A172 (cell line): ENCODE measurements at places on chromosomes 5 and 9. TPM values are rescaled to one million over a fixed set of nuclear protein-coding genes. Genes with fewer than 3 reads are reported as not detected.

DNA sequence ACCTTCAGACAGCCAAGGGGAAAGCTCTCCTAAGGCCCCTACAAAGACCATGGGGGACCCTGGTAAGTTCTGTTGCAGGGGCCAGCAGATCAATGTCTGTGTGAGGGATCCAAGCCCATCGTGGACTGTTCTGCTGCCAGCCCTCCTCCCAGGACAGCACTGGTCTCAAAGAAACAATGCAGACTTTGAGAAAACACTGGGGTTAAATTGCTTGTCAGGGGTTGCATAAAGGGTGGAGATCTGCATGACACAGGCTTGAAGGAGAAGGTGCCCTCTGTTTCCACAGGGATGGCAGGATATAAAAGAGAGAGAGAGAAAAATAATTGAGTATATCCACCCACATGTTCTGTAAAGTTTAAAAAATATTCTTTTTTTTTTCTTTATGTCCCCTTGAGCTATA lies 157.6 kb upstream of the TBC1D2 start:
- DNase-seq, result no peak

DNA sequence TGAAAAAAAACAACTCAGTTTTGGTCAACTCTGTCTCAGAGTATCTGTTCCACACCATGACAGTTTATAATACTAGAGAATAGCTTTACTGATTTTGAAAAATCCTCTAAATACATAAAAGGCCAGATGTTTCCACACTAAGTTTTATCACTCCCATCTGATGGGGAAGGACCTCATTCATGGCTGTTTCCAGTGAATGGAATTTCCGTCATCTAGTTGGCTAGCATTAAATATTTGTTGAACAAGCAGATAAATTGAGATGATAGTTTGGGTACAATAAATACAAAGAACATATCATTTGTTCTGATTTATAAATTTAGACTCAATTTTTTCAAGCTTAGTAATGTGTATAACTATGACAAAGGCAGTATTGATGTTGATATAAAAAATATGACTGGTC lies 408.5 kb downstream of the PTPRD start:
- no peak for DNase-seq

- peak; percentile 68 for DNase-seq
Observed at GRCh38 chr9:77218612-77219011, 41.3 kb downstream of the VPS13A start.

DNA sequence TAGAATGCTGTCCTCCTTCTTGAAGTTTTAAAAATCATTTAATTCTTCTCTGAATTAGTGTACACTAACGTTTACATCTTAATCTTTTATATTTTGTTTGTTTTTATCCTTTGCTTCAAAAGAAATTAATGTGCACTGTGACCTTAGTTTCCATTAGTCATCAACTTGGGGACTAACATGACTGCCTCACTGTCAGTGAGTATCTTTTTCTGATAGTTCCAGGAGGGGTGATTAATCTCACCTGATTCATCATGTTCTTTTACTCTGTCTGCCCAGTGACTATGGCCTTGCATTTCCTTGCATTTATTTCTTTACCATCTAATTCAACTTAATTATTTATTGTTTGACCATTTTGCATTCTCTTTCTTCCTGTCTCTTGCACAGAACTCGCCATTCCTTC lies 33.4 kb upstream of the NR3C1 start:
- DNase-seq, result peak; percentile 17

DNA sequence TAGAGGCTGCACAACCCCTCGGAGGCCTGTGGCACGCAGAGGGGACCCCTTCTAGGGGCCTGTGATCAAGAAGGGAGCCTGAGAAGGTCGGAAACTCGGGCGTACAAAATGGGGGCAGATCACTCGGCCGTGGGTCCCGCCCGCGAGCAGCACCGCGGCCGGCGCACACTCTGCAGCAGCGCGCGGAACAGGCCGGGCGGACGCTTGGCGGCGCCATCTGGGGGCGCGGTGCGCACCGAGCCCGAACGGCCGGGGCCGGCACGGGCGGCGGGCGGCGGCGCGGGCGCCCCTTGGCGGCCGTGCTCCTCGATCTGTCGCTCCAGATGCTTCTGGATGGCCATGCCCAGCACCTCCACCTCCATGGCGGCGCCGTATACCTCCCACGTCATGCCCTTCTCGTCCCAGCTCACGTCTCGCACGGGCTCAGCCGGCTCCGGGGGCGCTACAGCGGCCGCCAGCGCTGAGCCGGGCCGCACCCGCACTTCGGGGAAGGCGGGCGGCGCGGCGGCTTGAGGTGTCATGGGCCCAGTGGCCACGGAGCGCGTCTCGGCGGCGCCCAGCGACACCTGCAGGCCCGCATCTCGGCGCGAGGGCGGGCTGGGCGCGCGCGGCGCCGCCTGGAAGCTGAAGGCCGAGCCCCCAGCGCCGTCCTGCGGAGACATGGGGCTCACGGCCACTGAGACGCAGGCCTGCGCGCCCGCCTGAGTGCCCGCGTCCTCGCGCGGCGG lies 13.1 kb downstream of the GPRIN1 start:
- DNase-seq, result no peak

Gene SLC6A3
- not detected in 2 replicates for total RNA-seq

DNA sequence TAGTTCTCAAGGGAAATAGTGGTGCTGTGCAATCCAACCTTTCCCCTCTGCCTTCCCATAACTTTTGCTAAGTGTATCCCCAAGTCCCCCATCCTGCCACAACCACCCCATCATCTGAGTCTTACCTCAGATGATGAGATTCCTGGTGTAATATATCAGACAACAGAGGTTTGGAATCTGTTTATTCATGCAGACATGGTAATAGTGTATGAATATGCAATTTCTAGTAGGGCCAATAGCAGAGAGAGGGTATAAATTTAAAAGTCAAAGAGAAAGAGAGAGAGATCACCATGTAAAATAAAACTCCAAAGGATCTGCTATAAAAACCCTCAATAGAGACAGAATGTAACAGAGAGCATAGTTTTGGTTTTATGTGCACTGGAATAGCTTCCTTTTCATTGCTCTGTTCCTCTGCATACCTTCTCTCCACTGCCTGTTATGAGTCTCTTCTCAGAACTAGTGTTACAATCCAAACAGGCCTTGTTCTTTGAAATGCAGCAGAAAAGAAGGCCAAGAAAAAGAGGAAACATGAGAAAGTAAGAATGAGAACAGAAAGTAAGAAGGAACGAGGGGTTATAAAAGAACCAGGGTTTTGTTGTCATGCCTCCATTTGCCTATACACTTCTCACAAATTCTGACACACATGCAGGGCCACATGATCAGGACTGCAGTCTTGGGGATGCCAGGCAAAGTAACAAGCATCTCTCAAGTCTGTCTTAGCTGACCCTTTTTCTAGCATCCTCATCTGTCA lies 278.0 kb downstream of the CETN3 start:
- no peak for DNase-seq

Gene SEMA5A
- 9.3 and 12.0 TPM in 2 replicates for total RNA-seq

Gene C5orf34
- 13.0 and 18.8 TPM in 2 replicates for total RNA-seq

Gene PRR16
- total RNA-seq, result 1.9 and 4.0 TPM in 2 replicates

Gene GABRA1
- 1.4 TPM in 1 of 2 replicates, not detected in the other for total RNA-seq

DNA sequence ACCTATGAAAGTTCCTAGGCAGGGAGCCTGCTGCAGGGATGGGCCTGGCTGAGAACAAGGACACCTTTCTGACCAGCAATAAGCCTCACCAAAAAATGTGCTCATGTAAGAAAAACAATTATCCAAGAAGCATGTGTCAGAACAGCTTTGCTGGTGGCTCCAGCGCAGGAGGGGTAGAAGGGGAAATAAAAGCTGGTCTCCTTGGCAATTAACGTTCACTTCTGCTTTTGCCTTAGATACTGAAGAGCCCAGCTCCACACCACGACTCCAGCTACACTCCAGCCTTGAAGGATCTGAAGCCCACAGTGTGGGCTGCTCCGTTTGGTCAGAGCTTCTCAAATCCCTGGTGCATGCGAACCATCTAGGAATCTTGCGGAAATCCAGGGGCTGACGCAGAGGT lies 107.6 kb upstream of the PHYKPL start:
- DNase-seq, result no peak

DNA sequence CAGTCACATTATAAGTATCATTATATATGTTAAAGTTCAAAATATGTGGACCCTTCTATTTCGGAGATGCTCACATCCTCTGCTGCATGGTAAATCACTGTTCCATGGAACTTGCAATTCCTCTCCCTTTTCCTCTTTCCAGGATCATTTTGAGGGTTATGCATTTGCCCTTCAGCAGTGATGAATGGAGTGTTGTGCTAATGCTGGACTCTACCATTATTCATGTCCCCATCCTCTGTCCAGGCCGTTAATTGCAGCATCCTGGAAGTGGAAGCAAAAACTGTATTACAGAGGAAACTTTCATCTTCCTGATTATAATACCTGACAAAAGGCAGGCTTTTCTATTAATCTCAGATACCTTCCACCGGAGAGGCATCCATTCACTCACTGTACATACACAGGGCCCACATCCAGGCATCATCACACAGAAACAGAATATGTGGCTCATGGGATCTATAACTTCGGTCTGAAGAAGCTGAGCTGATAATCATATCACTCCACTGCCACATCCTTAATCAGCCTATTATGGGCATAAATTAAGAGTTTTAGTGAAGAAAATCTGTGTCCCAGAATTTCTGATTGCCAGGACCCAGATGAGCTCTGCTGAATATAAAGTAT lies 65.0 kb upstream of the ACO1 start:
- no peak for DNase-seq

Gene CD72
- total RNA-seq, result 0.12 and 0.48 TPM in 2 replicates

DNA sequence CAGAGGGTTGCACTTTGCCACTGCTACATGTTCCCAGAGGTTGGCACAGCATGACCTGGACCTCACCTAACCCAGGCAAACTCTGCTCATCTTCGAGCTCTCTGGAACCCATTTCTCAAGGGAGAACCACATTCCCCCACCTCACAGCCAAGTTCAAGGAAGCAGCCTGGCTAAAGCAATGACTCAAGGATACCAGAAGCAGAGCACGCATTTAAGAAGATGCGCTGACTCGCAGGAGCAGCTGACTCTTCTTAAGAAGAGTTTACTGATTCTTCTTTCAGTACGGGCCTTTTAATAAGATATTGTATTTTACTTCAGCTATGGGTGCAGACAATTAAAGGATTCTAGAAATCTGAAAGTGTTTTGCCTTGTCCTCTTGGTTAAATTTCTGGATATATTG lies 4.1 kb upstream of the SEMA5A start:
- DNase-seq, result no peak

- DNase-seq, result peak; percentile 17
Observed at GRCh38 chr5:139561655-139562451, 714 bp downstream of the UBE2D2 start.

Gene CTSL
- 318 and 350 TPM in 2 replicates for total RNA-seq

- no peak for DNase-seq
Observed at GRCh38 chr9:27335075-27335474, 38.1 kb upstream of the EQTN start.

DNA sequence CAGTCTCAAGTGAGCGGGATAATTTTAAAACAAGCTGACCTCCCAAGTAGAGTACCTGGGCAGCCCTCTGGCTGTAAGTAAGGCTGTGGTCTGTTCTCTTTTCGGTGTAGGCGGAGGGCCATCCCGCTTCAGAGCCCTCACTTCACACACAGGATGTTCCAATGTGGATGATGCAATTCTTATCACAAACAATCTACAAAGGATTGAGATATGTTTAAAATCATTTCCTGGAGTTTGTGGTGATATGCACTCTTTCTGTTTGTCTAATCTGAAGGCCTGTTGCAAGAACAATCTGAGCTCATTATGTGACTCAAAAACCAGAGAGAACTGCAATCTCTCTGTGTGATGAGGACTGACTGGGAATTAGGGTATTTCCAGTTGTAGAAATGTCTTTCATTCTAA lies 42.5 kb downstream of the ITGA2 start:
- peak; percentile 92 for DNase-seq

Gene SLC28A3
- total RNA-seq, result 0.55 and 1.0 TPM in 2 replicates

Gene C8G
- total RNA-seq, result not detected in 2 replicates

Gene FLT4
- 9.8 and 11.5 TPM in 2 replicates for total RNA-seq

Gene DMRT3
- total RNA-seq, result 0.24 TPM in 2 replicates

GRCh38 chr9:27176971-27177370 lies 67.9 kb downstream of the TEK start:
- no peak for DNase-seq

- peak; percentile 95 for DNase-seq
Observed at GRCh38 chr5:67998709-67999261, 216.8 kb upstream of the PIK3R1 start.

DNA sequence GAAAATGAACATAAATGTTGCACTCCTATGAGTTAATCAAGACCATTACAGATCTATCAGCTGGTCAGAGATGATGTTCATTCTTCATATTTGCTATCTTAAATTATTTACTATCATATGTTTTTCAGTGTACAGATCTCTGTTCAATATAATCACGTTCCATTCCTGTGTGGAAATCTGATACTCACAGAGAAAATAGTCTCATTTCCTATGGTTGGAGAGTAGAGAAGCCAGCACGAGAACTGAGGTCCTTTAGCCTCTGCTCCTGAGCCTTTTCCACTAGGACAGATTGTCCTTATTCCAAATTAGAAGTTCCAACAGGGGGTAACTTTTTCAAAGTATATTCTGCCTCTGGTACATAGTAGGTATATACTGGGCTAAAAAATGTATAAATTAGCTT lies 29.2 kb downstream of the UGCG start:
- DNase-seq, result no peak

DNA sequence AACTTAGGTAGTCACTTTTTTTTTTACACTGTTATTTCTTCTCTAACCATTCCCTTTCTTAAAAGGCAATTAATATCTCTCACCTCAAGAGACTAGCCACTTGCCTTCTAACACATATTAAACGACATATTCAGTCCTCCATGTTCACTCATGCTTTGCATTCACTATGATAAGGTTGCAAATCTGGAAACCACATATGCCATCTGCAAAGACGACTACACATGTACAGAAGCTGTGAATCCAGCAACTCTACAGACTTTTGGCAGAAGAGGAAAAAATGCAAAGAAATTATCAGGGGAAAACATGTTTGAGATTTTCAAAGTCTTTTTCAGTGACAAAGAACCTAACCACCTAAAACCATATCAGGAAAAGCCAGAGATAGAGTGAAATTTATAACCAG lies 112.1 kb downstream of the EPB41L4A start:
- DNase-seq, result no peak

- peak; percentile 65 for DNase-seq
Observed at GRCh38 chr5:78985725-78986223, 664 bp upstream of the ARSB start.

Gene ZNF367
- total RNA-seq, result 33.7 and 37.6 TPM in 2 replicates

DNA sequence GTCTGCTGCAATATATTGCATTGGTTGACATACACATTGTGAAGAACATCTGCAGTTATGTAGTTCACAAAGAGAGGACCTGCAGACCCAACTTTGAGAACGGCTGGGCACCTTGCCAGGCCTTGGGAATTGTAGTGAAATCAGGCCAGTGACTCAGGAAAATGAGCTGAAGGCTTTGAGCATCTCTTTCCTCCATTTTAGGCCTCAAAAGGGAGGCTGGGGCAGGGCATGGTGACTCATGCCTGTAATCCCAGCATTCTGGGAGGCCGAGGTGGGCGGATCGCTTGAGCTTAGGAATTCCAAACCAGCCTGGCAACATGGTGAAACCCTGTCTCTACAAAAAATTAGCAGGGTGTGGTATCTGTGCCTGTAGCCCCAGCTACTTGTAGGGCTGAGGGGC lies 1.4 kb upstream of the IPPK start:
- DNase-seq, result peak; percentile 80

Gene SLC25A51
- 52.2 and 53.3 TPM in 2 replicates for total RNA-seq

GRCh38 chr5:152466085-152466745 lies 61.1 kb upstream of the NMUR2 start:
- DNase-seq, result no peak
